ENCODE measurements at places on chromosomes 12 and 14.

GRCh38 chr14:56147986-56148901 is 30.0 kb downstream of the PELI2 start:
- no peak for DNase-seq
- H3K36me3 ChIP-seq, result no peaks in the 10 kb centered on the region
- no peaks in the 10 kb centered on the region for H3K27me3 ChIP-seq
- H3K27ac ChIP-seq, result no peak overlapping the region
- H3K4me3 ChIP-seq, result no peak overlapping the region

DNA sequence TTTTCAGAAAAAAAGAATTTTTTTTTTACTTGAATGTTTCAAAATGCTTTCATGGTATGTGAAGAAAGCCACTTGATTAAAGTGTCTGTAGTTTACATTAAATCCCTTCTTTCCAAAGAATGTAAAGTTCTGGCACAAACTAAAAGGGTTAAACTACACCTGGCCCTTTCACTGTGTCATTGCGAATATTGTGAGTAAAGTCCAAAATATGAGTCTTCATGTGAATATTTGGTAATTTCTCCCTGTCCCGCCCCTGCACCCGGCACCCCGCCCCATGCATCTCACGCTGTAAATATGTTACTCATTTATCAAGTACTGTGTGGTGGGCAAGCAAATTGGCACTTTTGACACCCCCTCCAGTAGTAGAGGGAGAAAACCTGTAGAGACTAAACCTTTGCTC is 274.7 kb downstream of the TTC6 start:
- H3K4me1 ChIP-seq, result peaks cover 2% of the 10 kb centered on the region
- no peak for DNase-seq
- peaks cover 3% of the 10 kb centered on the region for H3K27me3 ChIP-seq
- H3K27ac ChIP-seq, result no peak overlapping the region
- H3K4me3 ChIP-seq, result no peak overlapping the region

DNA sequence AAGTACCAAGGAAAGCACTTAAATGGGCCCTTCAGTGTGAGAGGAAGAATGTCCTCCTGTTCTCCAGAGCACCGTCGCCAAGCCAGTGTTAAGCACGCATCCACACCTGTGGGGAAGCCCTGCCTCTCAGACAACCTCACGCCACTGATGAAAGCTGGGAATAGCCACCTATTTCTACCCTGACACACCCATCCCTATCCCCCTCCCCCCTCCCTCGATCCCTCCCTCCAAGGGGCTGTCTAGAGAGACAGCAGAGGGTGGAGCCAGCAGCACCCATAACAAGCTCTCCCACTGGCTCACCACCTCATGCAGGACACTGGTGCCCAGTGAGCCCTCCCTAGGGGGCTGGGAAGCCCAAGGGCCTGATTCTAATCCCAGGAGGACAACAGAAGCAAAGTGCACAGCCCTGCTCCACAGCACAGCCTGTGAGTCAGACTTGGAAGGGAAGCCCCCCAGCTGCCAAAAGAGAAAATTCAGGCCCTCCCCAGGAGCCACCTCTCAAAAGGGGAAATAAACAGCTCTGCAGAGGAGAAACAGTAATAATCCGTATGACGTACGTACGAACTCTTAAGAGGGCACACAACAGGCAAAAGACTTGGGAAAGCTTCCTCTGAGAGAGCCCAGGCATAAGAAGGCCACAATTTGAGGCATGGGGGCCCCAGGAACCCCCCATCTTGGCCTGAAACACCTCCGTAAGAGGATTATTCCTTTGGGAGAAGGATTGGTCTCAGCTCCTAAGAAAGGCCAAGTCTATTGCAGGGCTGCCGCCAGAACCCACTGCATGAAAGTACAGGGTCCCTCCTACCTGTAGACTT is 7.8 kb downstream of the PITPNM2 start:
- H3K27me3 ChIP-seq, result no peaks in the 10 kb centered on the region
- H3K27ac ChIP-seq, result no peak overlapping the region
- peaks cover 1% of the 10 kb centered on the region for H3K36me3 ChIP-seq
- no peak overlapping the region for H3K4me3 ChIP-seq

GRCh38 chr14:58801086-58801485 is 163.3 kb downstream of the DACT1 start:
- no peak overlapping the region for H3K27ac ChIP-seq
- no peak for DNase-seq
- H3K27me3 ChIP-seq, result peaks cover 4% of the 10 kb centered on the region
- H3K36me3 ChIP-seq, result no peaks in the 10 kb centered on the region
- H3K4me1 ChIP-seq, result no peaks in the 10 kb centered on the region

DNA sequence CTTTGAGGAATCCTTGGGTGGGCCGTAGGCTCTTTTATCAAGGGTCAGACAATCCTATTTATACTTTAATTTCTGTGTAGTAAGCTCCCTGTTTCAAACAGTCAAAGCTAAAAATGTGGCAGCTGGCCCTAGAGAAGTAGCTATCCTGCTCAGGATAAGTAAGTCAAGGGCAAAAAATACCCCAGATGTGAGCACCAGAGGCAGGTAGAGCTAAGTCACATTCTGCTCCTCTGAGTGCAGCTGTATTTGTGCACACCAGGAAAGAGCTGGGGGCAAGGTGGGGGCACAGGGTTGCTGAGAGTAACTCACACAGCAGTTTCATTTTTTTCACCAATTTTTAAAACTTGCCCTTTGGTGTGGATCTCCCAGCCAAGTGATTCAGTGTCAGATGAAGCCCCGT is 5.3 kb downstream of the ETV6 start:
- peaks cover 83% of the 10 kb centered on the region for H3K4me1 ChIP-seq
- H3K27me3 ChIP-seq, result no peaks in the 10 kb centered on the region
- DNase-seq, result no peak

DNA sequence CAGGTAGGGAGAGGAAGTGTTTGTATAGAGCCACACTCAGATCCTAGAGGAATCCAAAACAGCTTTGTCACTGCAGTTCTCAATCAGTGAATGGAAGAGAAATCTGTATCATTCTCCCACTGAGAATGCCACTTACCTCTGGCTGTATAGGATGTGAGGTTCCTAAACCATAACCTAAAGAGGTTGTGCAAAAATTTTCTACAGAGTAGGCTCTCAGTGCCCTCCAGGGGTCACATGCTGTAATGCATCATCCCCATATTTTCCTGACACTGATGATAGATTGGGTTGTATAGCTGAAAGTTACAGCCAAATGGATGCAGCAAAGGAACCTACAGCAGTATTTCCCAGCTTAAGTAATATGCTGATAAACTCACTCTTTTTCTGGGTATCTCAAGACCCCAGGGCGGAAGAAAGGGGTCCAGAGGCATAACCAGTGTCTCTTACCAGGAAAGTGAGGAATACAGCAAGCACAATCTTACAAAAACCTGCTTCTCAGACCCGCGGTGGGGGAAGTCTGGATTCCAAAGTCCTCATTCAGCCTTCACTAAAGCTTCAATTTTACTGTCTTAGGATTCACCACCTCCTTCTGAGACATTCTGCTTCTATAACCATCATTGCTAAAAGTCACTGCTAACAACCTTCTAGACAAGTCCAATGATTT is 3.8 kb downstream of the BCDIN3D start:
- DNase-seq, result no peak
- peaks cover 5% of the 10 kb centered on the region for H3K36me3 ChIP-seq
- no peaks in the 10 kb centered on the region for H3K27me3 ChIP-seq
- no peak overlapping the region for H3K27ac ChIP-seq
- H3K4me3 ChIP-seq, result no peak overlapping the region

DNA sequence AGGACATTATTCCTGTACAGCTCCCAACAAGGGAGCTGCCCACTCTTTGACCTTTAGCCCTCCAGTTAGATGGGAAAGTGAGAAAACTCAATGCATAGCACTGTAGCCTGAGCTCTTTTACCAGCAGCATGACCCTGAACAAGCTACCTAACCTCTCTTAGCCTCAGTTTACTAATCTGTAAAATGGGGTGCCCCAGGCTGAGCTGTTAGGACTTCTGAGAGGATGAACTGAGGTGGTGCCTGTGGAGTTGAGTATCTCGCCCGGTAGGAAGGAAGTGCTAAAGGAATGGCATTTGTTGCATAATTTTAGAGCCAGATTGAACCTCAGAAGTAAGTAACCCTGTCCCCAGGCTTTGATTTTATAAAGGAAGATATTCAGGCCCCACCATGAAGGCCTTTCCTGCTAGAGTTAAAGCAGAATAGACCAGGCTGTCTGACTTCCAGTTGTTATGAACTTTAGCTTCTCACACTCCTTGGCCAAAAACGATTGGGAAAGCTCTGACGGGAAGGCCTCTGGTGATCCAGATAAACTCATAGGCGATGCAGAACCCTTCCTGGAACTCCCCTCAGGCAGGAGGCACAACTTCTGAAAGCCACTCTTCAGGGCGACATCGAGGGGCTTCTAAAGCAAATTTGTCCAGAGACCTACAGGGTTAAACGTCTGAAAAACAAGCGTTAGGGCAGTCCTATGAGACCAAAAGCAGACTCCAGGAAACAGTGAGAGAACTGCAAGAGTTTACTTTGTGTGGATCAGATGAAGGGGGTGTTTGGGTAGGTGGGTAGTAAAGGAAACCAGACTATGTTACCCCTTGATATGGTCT is 2.5 kb upstream of the SERPINA10 start:
- no peak overlapping the region for H3K4me3 ChIP-seq
- peaks cover 3% of the 10 kb centered on the region for H3K27me3 ChIP-seq
- DNase-seq, result no peak
- H3K36me3 ChIP-seq, result no peaks in the 10 kb centered on the region
- no peaks in the 10 kb centered on the region for H3K4me1 ChIP-seq
